ENCODE measurements at places on chromosomes 7 and 10. TPM values are rescaled to one million over a fixed set of nuclear protein-coding genes. Genes with fewer than 3 reads are reported as not detected.

Gene PRSS37
- total RNA-seq = not detected

DNA sequence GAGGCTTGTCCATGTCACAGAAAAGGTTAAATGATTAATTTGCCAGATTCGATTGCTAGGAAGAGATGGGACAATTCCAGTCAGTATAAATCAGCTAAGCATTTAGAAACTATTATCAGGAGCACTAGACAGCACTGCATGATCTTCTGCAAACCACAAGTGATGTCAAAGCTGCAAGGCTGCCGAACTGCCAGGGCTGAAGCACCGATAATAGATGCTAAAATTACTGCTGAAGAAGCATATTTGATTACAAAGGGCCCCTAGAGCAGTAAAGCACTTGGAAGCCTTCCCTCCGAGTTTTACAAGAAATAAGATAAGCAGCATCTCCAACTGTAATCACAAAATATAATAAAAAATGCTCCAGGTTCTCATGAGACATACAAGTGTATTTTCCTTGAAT lies 40.6 kb downstream of the RNLS start:
- no peak for DNase-seq
- no peaks in the 10 kb centered on the region for H3K36me3 ChIP-seq
- H3K4me1 ChIP-seq = no peaks in the 10 kb centered on the region
- peaks cover 2% of the 10 kb centered on the region for H3K27me3 ChIP-seq
- H3K27ac ChIP-seq = no peak overlapping the region

DNA sequence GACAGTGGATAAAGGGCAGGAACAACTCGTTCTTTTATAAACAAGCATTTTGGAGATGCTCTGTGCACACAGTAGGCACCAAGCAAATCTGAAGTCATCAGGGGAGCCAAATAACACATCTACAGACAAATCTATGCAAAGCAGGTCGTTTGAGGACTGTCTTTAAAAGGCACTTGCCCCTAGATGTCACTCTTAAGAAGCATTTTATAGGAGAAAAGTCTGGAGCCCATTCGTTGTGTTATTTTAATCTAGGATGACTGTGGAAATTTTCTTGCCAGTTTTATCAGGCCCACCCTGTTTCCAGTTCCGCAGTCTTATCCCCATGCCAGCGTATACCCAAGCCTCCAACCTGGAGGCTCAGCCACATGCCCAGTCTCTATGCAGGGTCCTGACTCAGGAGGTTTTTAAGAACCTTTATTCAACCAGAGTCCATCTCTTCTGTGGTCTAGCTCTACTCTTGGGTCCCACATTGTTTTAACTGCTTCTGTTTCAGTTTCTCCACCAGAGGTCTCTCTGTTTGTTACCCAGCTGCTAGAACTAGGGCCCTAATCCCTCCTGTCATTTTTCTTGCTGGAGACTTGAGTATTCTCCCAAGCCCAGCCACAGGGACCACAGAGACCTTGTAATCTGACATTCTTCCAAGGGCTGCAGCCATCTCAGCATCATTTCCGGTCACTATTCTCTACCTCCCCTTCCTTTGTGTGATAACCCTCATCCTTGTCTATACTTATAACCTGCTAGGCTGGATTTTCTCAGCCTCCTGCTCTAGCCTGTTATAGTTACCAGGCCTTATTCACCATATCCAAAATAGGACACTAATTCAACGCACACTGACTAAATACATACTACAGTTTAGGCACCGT lies 26.7 kb downstream of the PIK3CG start:
- DNase-seq = no peak
- no peaks in the 10 kb centered on the region for H3K27me3 ChIP-seq
- H3K36me3 ChIP-seq = peaks cover 76% of the 10 kb centered on the region
- peaks cover 11% of the 10 kb centered on the region for H3K4me1 ChIP-seq
- no peak overlapping the region for H3K4me3 ChIP-seq

- peaks cover 24% of the 10 kb centered on the region for H3K4me1 ChIP-seq
- H3K36me3 ChIP-seq = no peaks in the 10 kb centered on the region
- DNase-seq = no peak
These were observed 20.0 kb downstream of the PYROXD2 start for GRCh38 chr10:98394851-98395440.

GRCh38 chr7:157825325-157825724 lies 488.5 kb downstream of the DNAJB6 start:
- no peak for DNase-seq
- H3K36me3 ChIP-seq = no peaks in the 10 kb centered on the region
- no peaks in the 10 kb centered on the region for H3K27me3 ChIP-seq
- peaks cover 27% of the 10 kb centered on the region for H3K4me1 ChIP-seq

GRCh38 chr10:80284522-80284921 lies 4.9 kb downstream of the MAT1A start:
- no peaks in the 10 kb centered on the region for H3K4me1 ChIP-seq
- peaks cover 9% of the 10 kb centered on the region for H3K27me3 ChIP-seq
- no peaks in the 10 kb centered on the region for H3K36me3 ChIP-seq
- no peak overlapping the region for H3K4me3 ChIP-seq
- no peak overlapping the region for H3K27ac ChIP-seq
